Esophagus mucosa (tissue), 1 donor: ENCODE measurements at places on chromosomes 7 and 10. TPM values are rescaled to one million over a fixed set of nuclear protein-coding genes. Genes with fewer than 3 reads are reported as not detected.

The CFAP58 gene
- 0.12 TPM for total RNA-seq

GRCh38 chr10:3401491-3401938, 228.9 kb upstream of the PITRM1 start:
- ATAC-seq, result no peak

DNA sequence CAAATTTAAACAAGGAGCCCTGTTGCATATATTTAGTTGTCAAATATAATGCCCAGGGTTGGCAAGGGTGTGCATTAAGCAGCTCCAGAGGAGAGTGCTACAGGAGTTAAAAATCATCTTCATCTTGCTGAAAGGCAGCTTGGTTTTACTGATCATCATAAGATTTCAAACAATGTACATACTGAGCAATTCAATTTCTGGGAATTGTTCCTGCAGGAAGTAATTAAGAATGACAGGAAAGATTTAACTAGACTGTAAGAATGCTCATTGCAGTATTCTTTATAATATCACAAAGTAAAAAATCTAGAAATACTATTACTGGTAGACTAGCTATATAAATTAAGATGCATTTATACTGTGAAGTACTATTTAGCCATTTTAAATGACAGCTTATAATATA, 153.6 kb downstream of the DYNC1I1 start:
- ATAC-seq, result no peak

GRCh38 chr10:127278001-127278400, 81.6 kb upstream of the INSYN2A start:
- ATAC-seq, result no peak

The CTAGE8 gene
- total RNA-seq, result 1.8 TPM

The CDC14C gene
- not detected for total RNA-seq

The GSTO2 gene
- total RNA-seq, result 25.1 TPM

The PILRA gene
- 2.7 TPM for total RNA-seq

- ATAC-seq, result no peak
Measured at GRCh38 chr10:56231436-56231835, 129.6 kb downstream of the ZWINT start.

- ATAC-seq, result no peak
Measured at GRCh38 chr7:42407833-42408232, 170.8 kb upstream of the GLI3 start.

The ERVW-1 gene
- total RNA-seq, result not detected

- no peak for ATAC-seq
Measured at GRCh38 chr7:463362-463781, 56.3 kb downstream of the PDGFA start.

DNA sequence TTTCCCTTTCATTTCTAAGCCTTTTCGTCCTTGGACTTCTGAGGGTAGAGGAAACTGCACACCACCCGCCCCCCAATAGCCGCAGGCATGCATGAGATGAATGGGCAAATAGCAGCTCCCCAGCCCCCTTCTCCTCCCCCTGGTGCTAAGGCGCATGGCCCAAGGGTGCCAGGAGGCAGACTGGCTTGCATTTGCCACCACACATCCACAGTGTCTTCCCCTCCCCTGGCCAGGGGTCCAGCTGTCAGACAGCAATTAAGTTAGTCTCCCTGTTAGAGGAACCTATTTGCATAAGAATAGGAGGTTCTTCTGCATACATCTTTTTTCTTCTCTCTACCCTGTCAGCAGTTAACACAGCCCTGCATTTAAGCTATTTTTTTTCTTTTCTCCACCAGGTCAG, 20.2 kb downstream of the TOMM7 start:
- no peak for ATAC-seq

GRCh38 chr7:129499999-129500398, 2.3 kb upstream of the SMKR1 start:
- no peak for ATAC-seq

DNA sequence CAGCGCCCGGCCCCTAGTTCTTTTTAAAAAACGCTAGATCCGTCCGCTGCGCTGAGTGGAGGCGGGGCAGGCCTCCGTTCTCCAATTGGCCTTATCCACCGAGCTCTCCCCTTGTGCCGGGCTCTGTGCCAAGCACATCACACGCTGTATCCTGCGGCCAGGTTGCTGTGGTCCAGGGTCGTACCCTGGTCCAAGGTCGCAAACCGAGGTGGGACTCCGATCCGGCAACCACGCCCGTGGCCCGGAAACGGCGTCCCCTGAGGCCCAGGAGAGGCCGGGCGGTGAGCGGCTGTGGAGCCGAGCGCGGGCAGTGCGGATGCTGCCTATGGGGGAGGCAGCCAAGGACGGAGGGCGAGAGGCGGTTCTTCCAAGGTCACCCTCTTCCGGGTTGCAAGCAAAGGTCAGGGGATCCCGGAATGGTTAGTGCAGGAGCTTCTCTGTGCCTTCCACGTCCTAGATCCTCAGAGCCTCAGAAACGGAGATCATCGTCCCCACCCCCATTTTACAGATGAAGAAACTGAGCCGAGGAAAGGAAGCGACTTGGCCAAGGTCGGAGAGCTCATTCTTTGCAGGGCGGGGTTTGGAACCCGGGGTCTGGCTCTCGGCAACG, 72.4 kb upstream of the LRRC4 start:
- peak; percentile 27 for ATAC-seq

DNA sequence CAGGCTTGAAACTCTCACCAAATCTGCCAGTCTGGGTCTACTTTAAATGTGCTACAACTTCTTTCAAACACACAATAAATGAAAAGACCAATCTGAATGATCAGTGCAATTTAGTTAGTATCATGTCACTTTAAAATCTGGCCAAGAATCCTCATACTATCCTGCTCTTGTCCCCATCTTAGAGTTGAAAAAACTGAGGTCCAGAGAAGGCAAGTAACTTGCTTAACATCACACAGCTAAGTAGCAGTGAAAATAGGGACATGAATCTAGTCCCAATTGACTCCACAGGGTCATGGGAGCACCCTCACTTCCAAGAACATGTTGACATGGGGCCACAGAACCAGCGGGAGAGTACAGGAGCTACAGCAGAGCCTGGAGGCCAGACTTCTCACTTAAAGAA, 3.1 kb upstream of the GDF10 start:
- no peak for ATAC-seq

DNA sequence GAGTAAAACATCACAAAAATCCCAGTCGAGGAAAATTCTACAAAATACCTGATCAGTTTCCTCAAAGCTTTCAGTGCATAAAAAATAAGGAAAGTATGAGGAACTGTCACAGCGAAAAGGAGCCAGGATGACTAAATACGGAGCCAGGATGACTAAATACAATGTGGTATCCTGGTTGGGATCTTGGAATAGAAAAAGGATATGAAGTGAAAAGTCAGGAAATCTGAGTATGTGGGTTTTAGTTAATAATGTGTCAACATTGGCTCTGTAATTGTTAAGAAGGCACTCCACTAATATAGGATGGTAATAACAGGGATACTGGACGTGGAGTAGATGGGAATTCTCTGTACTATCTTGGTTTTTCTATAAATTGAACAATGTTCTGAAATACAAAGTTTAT, 175.5 kb downstream of the SUGCT start:
- ATAC-seq, result no peak

- no peak for ATAC-seq
Measured at GRCh38 chr10:20771051-20771450, 126.1 kb downstream of the NEBL start.

- no peak for ATAC-seq
Measured at GRCh38 chr7:90760892-90761291, 164.8 kb downstream of the CDK14 start.

GRCh38 chr7:93119191-93119905, 1.6 kb upstream of the SAMD9 start:
- ATAC-seq, result peak; percentile 82

The PPP1R9A gene
- 0.36 TPM for total RNA-seq

DNA sequence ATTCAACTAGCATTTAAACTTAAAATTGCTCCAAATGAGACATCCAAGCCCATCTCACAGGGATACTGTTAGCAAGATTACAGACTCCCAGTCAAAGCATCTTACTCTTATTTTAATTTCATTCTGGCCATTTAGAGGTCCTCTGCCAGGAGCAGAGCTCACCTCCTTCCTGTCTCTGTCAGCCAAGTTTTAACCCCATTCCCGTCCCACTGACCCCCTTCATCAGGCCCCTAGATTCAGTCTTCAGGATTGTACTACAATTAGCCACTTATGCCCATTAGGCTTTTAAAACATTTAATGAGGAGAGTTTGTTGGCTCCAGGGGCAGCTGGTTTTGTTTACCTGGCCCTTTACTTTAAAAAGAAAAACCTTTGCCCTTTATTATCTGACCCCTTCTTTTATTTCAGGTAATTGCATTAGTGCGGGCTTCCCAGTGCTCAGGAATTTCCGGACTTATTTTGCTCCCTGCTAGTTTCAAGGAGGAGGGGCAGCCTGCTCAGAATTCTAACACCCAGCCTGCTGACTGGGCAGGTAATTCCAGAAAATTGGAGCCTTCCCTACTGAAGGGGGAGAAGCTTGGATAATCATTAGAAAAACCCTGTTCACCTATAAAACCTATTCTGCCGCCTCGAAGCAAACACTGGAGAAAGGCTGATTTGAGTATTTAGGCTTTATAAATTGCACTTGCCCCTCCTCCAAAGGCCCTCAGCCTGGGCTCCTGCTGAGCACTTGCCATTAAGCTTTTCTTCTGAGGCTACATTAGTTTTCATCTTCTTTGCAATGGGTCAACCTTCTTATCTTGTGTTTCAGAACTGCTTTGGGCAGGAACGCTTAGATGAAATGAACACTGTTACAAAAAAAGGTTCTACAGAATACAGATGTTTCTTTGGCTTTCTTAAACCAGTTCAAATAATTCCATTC, 200.5 kb upstream of the HPS1 start:
- no peak for ATAC-seq

- ATAC-seq, result no peak
Measured at GRCh38 chr7:137820156-137820555, 26.6 kb downstream of the DGKI start.

DNA sequence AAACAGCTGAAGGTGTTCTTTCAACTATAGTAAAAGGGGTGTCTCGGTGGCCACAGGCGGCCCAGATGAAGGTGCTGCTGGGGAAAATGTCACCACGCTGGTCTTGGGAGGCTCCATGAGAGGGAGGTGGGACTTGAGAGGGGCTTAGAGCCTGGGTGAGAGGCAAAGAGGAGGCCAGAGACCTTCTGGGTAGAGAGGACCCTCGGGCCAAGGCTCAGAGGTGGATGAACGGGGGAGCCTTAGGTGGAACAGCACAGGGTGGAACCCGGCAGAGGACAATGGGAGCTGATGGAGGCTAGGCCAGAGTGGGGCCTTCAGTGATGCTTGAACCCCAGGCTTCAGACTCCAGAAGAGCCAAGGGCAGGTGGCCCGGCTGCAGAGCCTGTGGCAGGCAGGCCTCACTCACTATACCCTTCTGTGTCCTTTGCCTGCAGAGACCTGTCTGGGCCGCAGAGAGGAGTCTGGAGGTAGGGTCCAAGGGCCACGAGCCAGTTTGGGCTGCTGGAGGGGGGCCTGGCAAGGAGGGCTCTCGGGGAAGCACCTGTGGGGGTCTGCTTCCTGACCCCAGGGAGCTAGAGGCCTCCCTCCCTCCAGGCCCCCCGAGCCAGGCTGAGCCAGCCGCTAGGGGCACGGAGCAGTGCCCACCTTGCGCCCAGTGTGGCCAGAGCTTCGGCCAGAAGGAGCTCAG, 32.1 kb downstream of the ZNF783 start:
- no peak for ATAC-seq

The ASB10 gene
- total RNA-seq, result not detected

DNA sequence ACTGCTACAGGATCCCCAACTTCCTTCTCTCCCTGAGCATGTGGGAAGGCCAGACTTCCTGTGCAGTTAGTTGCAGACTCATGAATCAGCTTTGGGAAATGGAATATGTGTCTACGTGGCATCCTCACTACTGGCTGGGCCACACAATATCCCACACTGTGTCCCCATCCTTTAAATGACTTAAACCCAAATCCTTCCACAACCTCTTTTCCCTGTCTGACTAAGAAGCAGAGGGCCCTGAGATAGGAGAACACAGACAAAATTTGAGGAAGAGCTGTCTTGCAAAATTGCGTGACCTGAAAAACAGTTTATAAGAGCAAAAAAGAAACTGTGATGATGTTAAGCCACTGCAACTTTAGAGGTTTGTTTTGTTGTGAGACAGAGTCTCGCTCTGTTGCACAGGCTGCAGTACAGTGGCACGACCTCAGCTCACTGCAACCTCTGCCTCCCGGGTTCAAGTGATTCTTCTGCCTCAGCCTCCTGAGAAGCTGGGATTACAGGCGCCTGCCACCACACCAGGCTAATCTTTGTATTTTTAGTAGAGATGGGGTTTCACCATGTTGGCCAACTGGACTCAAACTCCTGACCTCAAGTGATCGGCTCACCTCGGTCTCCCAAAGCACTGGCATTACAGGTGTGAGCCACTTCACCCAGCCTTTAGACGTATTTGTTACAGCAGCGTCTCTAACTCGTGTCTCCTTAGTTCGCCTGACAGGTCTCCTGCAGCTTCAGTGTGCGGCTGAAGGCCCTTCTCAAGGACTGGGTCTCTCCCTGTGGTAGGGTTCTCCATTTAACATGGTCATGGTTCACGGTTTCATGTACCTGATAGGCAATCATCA, 46.9 kb upstream of the SFMBT2 start:
- ATAC-seq, result no peak

DNA sequence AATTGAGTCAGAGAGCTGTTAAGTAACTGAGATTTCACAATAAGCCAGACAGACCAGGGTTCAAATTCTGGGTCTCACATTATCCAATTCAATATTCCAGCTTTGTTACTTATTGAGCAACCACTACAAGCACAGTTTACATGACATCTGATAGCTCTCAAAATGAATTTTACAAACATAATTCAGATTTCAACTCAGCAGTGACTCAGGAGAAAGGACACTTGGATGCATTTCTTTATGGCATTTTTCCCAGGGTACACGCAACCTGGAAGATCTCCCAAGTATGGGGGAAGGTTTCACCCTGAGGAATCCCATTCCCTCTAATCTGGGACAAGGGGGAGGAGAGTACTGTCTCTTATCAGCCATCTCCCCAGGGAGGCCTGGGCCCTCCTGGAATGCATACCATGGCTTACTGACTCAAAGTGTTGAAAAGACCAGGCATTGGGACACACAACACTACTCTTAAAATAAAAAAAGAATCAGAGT, 102.4 kb downstream of the CFTR start:
- ATAC-seq, result no peak

- no peak for ATAC-seq
Measured at GRCh38 chr10:112639298-112639697, 192.3 kb downstream of the VTI1A start.

DNA sequence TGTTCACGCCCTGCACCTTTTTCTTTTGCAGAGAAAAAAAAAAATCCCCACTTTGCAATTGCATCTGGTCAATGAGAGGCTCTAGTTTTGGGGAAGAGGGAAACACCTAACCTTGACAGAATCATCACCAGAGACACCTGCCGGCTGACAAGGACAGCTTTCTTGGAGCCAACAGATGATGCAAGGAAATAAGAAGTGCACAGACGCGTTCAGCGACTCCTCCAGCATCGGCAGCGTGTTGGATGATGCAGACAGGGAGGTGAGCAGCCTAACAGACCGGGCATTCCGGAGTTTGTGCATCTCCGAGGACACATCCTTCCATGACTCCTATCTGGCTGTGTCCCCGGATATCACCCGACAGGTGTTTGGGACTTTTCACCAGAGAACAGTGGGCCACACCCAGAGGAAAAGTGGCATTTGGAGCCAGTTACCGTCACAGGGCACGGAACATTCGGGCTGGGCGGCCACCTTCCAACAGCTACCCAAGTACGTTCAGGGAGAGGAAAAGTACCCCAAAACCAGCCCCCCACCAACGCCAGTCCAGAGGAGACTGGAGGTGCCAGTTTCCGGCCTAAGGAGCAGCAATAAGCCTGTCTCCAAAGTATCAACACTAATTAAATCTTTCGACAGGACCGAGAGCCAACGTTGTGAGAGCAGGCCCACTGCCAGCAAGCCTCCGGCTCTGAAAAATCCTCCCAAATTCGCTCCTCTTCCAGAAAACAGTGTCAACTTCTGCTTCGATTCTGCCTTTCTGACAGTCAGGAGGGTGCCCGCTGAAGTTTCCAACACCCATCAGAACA, 23.6 kb downstream of the C10orf71 start:
- no peak for ATAC-seq
